ENCODE measurements at places on chromosomes 7 and 10. TPM values are rescaled to one million over a fixed set of nuclear protein-coding genes. Genes with fewer than 3 reads are reported as not detected.

GRCh38 chr7:102236592-102237287, 49.9 kb upstream of the SH2B2 start:
- DNase-seq: peak; percentile 24

Gene CNTNAP2
- polyA plus RNA-seq: not detected

DNA sequence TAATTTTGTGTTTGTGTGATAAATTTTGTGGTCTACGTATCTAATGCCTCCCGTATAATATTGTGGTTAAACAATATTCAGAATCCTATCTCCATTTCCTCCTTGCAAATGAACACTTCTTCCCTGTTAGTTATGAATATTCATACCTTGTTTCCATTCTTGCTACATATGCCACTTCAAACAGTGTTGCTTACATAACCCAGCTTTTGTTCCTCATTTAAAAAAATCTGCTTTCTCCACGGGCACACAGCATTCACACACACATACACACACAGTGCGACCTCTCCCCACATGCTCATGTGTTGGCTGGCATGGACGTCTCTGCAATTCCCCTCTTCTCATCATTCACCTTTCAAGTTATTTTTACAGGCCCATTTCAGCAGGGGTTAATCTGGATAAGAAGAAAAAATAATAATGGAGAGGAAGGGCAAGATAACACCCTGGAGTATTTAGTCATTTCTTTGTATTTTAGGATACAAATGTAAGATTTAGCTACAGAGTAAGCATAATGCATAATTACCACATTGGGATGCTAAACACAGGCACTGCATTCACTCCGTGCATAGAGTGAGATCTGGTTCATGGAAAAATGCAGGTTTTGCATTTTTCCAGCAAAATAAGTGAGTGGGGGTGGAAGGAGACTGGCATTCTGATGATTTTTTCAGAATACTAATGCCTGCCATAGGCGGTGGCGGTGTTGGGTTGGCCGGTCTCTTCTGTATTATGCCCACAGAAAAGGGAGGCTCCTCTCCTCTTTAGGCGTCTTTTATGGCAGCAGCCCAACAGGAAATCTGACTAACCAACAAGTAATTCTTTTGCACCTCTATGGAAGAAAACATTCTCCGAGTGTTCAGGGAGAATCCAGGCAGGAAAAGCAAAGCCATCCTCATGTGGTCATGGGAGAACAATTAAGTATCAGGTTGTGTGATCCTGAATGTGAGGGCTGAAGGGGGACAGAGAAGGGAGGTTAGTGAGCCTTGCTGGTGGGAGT, 31.7 kb upstream of the ELMO1 start:
- no peak for DNase-seq

- no peak for DNase-seq
Observed at GRCh38 chr7:150415161-150416153, 35.0 kb upstream of the GIMAP8 start.

DNA sequence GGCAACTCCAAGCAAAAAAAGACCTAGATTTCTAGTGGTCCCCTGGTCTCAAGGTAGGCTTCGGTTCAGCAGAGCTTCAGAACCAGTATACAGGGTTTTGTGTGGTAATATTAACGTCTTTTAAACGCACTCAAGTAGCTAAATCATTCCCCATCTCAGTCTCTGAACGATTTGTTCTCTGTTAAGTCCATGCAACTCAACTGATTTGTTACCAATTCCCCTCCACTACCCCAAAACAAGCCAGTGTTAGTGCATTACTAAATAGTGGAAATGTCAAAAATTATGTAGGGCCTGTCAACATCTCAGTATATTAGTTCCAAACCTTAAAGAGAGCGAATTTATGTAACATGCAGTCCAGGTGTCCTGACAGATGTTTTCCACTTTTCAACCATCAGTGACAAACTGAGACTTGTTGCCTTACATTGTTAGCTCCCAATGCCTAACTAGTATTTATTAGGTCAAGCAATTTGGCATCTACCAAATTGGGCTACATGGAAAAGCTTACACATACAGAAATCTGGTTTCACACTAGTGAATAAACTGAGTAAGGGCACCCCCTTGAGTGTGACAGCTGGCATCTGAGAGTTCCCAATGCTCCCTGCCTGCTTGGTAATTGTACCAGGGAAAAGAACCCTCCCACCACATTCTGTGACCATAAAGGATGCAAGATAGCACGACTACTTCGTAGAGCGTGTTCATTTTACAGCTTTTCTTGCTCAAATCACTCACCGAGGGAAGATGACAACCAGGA, 12.2 kb downstream of the HNRNPA2B1 start:
- no peak for DNase-seq

- DNase-seq: no peak
Observed at GRCh38 chr10:118882741-118883140, 128.0 kb upstream of the CACUL1 start.

Gene CCDC7
- polyA plus RNA-seq: 1.9 TPM

DNA sequence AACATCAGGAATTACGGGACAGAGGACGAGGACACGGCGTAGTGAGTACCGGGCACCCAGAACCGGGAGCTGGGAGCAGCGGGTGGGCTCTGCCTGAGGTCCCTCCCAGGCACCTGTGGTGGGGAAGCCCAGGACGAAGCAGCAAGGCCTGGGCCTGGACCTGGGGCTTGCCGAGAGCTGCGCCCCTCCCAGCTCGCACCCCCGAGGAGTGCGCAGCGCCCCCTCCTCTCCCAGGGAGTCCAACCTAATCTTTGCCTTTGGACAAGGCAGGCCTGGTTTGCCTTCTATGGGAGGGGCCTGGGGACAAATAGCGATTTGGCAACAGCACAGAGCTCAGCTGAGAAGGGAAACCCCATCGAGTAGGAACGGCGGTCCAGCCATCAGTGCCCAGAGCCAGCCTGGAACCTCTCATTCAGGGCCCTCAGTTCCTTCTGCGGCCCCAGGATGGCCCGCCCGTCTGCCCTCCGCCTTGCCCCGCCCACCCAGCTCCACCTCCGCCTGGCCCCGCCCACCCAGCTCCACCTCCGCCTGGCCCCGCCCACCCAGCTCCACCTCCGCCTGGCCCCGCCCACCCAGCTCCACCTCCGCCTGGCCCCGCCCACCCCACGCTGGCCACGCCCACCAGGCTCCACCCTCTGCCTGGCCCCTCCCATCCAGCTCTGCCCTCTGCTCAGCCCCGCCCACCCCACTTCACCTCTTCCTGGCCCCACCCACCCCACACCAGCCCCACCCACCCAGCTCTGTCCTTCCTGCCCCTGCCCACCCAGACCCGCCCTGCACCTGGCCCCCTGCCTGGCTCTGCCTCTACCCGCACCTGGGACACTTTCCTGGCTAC, 32.5 kb upstream of the KNDC1 start:
- DNase-seq: no peak

Gene UNCX
- polyA plus RNA-seq: not detected

GRCh38 chr10:132009575-132009974, 27.9 kb upstream of the BNIP3 start:
- DNase-seq: no peak

- DNase-seq: no peak
Observed at GRCh38 chr7:144086730-144087129, 652 bp downstream of the OR2A12 start.

DNA sequence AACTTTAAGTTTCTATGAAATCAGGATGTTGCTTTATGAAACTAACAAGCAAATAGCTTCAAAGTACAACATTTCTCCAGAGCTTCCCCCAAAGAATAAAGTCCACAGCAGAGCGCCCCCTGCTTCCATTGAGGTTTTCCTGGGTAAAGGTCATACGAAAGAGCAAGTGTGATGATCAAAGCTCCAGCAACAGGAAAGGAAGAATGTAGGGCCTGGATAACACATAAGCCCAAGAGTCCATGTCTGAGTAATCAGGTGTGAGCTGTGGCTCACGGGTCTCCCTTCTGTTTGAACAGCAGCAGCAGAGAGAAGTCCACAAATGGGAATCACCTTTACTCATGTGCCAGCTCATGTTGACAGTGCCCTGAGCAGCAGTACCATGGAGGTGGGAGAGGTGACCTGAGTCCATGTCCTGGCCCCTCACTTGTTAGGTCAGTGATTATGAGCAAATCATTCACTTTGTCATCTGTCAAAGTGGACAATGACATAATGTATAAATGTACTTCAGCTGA, 50.5 kb downstream of the MRPL32 start:
- DNase-seq: no peak

Gene HOXA1
- 2.9 TPM for polyA plus RNA-seq

DNA sequence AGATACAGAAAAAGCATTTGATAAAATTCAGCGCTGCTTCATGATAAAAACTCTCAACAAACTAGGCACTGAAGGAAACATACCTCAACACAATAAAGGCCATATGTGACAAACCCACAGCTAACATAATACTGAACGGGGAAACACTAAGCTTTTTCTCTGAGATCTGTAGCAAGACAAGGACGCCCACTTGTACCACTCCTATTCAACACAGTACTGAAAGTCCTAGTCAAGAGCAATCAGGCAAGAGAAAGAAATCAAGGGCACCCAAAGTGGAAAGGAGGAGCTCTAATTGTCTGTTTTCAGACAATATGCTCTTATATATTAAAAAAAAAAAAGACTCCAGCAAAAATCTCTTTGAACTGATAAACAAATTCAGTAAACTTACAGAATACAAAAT, 13.3 kb downstream of the DIP2C start:
- DNase-seq: no peak

- DNase-seq: peak; percentile 34
Observed at GRCh38 chr7:44733708-44734481, 14.8 kb upstream of the ZMIZ2 start.

DNA sequence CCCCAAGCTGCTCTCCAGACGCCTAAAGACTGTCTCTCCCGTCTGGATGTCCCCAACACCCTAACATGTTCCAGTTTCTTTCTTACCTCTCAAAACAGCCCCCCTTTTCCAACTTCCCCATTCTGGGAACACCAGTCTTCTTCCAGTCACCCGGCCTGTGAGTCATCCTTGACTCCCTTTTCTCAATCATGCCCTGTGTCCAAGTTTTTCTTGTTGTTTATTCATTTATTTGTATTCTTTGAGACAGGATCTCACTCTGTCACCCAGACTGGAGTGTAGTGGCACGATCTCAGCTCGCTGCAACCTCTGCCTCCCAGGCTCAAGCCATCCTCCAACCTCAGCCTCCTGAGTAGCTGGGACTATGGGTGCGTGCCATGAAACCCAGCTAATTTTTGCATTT, 15.6 kb downstream of the SNX10 start:
- no peak for DNase-seq

Gene DPP6
- not detected for polyA plus RNA-seq

Gene MINPP1
- 16.6 TPM for polyA plus RNA-seq

GRCh38 chr10:59881640-59882039, 24.7 kb downstream of the CCDC6 start:
- no peak for DNase-seq

Gene NANOS1
- polyA plus RNA-seq: 0.58 TPM

Gene CXCL12
- polyA plus RNA-seq: 93.4 TPM

DNA sequence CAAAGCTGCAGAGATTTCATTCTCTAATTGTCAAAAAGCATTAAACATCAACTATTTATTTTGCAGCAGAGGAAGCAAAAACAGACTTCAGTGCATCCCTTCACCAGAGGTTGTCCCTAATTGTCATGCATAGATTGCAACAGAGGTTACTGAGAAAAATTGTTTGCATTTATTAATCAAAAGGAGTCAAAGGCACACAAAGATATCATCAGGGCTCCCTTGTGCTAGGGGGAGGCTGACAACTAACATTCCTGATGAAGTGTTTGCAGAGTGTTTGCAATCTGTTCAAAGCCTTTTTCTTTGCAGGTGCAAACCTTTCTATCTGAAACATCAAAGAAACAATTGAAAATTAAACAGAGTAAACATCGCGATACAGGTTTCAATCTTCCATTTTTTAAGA, 227.5 kb downstream of the TEX36 start:
- no peak for DNase-seq

Gene OLAH
- not detected for polyA plus RNA-seq

DNA sequence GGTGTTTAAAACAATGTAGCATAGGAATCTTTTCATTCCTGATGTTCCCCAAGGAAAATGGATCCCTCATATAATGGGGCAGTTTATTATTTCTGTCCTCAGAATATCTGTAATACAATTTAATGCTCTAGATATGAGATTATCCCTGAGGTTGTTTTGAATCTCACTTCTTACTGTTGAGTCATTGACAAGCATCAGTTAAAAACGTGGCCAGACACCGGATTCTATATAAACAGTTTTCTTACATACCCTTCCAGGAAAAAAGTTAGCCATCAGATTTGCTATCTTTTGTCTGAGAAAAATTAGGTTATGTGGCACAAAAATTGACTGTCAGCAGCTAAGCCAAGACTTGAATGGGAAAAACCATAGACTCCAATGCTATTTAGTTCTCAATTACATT, 539.8 kb upstream of the CELF2 start:
- no peak for DNase-seq

DNA sequence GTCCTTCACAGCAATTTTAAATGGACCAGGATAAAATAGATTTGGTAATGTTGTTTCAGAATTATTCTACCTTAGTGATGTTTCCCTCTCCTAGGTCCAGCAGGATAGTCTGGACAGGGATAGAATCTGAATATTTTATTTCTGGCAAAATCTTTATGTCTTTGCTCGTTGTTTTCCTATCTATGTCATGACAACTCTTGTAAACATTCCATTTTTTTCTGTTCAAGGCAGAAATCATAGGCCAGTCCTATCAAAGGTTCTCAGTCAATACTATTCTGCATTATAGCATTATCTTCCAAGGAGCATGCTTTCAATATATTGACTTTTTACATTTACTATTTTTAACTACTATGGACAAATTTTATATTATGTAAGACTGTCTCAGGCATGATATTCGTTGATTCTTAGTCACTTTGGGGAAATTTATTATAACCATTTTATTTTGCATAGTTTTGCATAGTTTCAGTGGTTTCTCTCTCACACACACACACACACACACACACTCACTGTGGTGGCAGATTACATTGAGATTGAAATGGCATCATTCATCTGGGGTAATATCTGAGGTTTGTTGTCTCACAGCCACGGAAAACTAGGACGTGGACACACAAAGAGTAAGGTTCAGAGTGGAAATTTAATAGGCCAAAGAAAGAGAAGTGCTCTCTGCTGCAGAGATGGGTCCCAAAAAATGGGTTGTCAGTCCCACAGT, 17.2 kb downstream of the TAS2R60 start:
- no peak for DNase-seq

Gene TRUB1
- polyA plus RNA-seq: 21.0 TPM

- DNase-seq: no peak
Observed at GRCh38 chr7:82617156-82617555, 173.6 kb upstream of the CACNA2D1 start.

Gene TAC1
- not detected for polyA plus RNA-seq

Gene ACSL5
- polyA plus RNA-seq: 1.8 TPM

Gene KLF14
- polyA plus RNA-seq: not detected

- DNase-seq: no peak
Observed at GRCh38 chr7:84092207-84092606, 102.4 kb downstream of the SEMA3A start.

Gene MALRD1
- polyA plus RNA-seq: 2.4 TPM

Gene TMEM139
- not detected for polyA plus RNA-seq

GRCh38 chr10:10302689-10303088, 715.0 kb upstream of the CELF2 start:
- DNase-seq: no peak

GRCh38 chr10:124639206-124639605, 105.0 kb downstream of the FAM53B start:
- no peak for DNase-seq

- no peak for DNase-seq
Observed at GRCh38 chr10:70271996-70272924, 11.5 kb downstream of the NPFFR1 start.

Gene KIN
- polyA plus RNA-seq: 10.2 TPM

Measured in AG04450 (cell line).